ENCODE measurements at places on chromosomes 16 and 17.

DNA sequence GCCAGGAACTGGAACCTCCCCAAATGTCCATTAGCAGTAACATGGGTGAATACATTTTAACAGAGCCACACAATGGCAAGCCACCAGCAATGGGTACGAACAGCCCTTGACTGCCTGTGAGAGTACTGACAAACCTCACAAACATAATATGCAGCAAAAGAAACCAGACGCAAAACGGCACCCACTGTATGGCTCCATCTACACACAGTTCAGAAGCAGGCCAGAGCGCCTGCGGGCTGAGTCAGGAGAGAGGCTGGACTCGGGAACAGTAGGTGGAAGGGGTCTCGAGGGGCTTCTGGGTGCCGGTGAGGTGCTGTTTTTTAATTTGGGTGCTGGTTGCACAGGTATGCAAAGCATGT lies 77.4 kb upstream of the TOB1 start:
- DNase-seq = no peak

- no peak for DNase-seq
Observed at GRCh38 chr16:74577882-74578366, 29.0 kb downstream of the GLG1 start.

DNA sequence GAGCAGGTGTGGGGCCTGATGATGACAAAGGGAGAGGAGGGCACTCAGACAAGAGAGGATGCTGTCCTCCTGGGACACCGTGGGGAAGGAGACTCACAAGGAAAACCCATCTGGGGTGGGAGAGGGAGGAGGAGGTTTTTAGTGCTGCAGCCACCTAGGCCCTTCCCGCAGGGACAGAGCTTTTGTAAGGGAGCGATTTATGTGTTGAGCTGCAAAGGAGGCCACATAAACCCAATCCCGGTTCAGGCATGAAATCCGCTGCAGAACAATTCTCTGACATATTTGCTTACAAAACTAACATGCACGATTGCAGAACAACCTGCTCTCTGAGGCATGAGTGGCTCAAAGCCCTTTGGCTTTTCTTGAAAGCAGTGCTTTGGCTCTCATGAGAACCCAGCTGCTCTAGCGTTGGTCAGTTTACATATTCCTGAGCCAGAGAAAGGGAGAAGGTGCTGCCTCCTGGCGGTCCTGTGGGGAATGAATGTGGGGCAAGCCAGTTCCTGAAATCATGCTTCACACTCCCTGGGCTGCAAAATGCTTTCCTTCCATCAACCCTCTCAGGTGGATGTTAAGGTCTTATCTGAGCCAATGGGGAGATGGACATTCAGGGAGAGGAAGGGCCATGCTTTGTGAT lies 122.4 kb upstream of the NLRP1 start:
- peak; percentile 69 for DNase-seq

- no peak for DNase-seq
Observed at GRCh38 chr16:53518550-53519416, 15.8 kb upstream of the AKTIP start.

DNA sequence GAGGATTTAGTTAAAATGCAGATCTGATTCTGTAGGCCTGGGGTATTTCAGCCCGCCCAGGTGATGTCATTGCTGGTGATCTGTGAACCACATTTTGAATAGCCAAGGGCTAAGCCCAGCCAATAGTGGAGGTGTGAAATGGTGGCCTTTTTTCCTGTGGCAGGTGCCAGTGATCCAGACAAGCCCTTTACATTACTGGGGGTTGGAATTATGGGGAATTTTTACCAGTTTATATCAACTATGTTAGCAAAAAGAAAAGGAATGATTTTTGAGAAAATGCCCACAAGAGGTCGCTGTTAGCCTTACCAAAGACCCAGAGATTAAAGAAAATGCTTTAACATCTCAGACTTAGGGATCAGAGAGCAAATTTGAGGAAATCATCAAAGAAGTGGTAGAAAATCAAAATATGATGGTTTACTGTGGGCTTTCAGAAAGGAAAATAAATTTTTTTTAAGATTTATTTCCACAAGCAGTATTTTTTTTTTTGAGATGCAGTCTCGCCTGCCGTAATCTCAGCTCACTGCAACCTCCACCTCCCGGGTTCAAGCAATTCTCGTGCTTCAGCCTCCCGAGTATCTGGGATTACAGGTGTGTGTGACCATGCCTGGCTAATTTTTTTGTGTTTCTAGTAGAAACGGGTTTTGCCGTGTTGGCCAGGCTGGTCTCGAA lies 3.9 kb downstream of the VPS35L start:
- peak; percentile 5 for DNase-seq

- no peak for DNase-seq
Observed at GRCh38 chr17:70776441-70776840, 607.1 kb downstream of the KCNJ2 start.

DNA sequence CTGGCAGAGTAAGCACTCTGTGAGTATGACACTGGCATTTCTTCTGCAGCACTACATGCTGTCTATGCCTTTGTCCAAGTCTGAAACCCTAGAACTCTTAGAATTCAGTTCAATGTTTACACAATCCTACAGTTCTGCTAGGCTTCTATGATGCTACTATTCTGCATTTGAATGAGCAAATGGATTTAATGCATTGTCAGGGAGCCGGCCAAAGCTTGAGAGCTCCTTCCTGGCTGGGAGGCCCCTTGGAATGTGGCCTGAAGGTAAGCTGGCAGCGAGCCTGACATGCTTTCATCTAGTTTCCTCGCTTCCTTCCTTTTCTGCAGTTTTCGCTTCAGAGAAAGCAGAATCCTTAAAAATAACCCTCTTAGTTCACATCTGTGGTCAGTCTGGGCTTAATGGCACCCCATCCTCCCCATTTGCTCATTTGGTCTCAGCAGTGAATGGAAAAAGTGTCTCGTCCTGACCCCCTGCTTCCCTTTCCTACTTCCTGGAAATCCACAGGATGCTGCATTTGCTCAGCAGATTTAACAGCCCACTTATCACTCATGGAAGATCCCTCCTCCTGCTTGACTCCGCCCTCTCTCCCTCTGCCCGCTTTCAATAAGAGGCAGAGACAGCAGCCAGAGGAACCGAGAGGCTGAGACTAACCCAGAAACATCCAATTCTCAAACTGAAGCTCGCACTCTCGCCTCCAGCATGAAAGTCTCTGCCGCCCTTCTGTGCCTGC lies at the start of gene CCL2:
Gene CCL2 (plus strand): TSS at position 635 of the 730 bp plus-strand sequence. CDS start 65 bp downstream, at position 700.
- no peak for DNase-seq

GRCh38 chr17:74852237-74853047 lies 7.2 kb downstream of the GRIN2C start:
- no peak for DNase-seq

- no peak for DNase-seq
Observed at GRCh38 chr17:37605081-37605480, 4.1 kb downstream of the SYNRG start.

- no peak for DNase-seq
Observed at GRCh38 chr17:80160536-80160935, 9.3 kb upstream of the CARD14 start.

- DNase-seq = no peak
Observed at GRCh38 chr16:10979717-10980601, 35.6 kb downstream of the CLEC16A start.

GRCh38 chr17:7956228-7956965 lies 24.4 kb downstream of the CNTROB start:
- DNase-seq = no peak

- DNase-seq = no peak
Observed at GRCh38 chr16:50863644-50864144, 121.8 kb downstream of the CYLD start.

GRCh38 chr17:48644910-48645557 lies 18.9 kb upstream of the HOXB9 start:
- DNase-seq = no peak

GRCh38 chr16:424033-424622 lies 1.3 kb upstream of the RAB11FIP3 start:
- no peak for DNase-seq

DNA sequence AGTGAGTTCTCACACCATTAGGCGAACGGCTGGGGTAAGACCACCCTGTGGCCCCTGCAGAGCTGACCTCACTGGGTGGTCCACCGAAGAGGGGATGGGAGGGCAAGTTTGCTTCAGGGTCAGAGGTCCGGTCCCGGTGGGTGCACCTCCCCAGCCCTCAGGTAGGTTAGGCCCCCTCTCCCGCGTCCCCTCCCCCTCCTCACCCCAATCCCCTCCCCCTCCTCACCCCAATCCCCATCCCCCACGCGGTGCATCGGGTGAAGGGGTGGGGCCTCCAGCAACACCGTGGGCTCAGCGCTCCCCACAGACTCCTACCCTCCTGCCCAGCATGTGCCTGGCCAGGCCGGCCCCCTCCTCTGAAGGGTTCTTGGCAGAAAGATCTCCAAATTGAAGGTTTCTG lies 13.4 kb downstream of the MCRIP1 start:
- DNase-seq = no peak

GRCh38 chr16:84922351-84923120 lies 88.8 kb downstream of the ZDHHC7 start:
- DNase-seq = peak; percentile 94

DNA sequence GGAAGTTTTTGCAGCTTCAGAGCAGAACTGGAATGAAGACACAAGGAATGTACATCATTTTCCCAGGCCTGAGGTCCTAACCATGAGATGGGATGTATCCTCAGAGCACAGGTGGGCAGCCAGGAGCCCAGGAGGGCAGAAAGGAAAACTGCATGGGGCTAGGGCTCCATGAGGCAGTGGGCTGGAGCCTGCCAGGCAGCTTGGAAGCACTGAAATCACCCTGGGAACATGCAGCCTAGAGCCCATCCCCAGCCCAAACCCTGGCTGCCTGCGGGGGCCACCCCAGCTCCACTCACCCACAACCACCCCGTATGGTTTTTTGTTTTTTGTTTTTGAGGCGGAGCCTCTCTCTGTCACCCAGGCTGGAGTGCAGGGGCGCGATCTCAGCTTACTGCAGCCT lies 86.2 kb upstream of the SIAH1 start:
- DNase-seq = no peak

GRCh38 chr17:58332778-58333735 lies 4.5 kb upstream of the TSPOAP1 start:
- DNase-seq = no peak

Data from SHP77 (cell line).